AG08395 (cell line): ENCODE measurements at places on chromosomes 3 and 15.
A peak's percentile ranks its signal among the peaks of the same experiment; 100 is the strongest.

- peak; percentile 3 for DNase-seq
Measured at GRCh38 chr3:168467115-168467714, 371.5 kb upstream of the GOLIM4 start.

DNA sequence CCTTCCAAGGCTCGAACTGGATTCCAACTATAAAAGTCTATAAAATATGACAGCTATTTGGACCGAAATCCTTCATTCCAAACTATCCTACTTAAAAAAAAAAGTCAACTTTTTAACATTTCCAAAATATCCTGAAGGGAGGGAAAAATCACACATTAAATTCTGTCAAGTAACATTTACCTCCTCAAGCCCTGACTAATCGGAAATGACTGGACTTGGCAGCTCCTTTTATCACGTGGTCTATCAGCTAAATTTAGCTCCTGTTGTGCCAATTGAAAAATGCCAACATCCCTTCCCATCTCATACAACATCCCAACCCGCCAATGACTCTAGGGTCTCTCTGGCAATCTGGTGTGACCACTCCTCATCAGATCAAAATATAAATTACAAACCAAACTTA is 297.9 kb downstream of the FHIT start:
- DNase-seq = no peak

- DNase-seq = no peak
Measured at GRCh38 chr3:123432832-123433523, 15.9 kb downstream of the ADCY5 start.

- DNase-seq = no peak
Measured at GRCh38 chr15:60278879-60279278, 118.9 kb downstream of the ANXA2 start.

DNA sequence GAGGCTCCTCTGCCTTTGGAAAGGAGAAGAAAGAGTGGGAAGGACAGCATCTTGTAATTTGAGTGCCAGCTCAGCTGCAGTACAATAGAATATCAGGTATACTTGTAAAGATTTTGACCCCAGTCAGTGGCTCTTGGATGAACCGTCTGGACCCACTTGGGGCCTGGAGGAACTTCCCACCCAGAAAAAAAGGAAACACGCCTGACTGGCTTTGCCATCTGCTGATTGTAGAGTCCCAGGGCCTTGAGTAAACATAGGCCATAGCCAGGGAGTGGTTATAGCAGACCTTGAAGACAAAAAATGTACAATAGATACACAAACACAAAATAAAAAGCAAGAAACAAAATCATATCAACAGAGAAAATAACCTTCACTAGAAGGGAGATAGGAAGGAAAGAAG is 112.1 kb downstream of the GOLIM4 start:
- no peak for DNase-seq

- no peak for DNase-seq
Measured at GRCh38 chr3:195160908-195161434, 110.0 kb downstream of the XXYLT1 start.

DNA sequence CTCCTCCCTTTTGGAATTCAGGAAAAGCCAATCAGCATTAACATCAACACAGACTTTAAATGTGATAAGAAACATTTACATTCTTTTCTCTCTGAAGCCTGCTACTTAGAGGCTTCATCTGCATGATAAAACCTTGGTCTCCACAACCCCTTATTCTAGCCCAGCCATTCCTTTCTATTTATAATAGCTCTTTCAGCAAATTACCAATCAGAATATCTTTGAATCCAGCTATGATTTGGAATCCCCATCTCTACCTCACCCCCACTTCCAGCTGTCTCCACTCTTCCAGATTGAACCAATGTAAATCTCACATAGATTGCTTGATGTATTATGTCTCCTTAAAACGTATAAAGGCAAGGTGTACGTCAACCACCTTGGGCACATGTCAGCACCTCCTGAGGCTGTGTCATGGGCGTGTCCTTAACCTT is 139.7 kb downstream of the TUSC7 start:
- no peak for DNase-seq

DNA sequence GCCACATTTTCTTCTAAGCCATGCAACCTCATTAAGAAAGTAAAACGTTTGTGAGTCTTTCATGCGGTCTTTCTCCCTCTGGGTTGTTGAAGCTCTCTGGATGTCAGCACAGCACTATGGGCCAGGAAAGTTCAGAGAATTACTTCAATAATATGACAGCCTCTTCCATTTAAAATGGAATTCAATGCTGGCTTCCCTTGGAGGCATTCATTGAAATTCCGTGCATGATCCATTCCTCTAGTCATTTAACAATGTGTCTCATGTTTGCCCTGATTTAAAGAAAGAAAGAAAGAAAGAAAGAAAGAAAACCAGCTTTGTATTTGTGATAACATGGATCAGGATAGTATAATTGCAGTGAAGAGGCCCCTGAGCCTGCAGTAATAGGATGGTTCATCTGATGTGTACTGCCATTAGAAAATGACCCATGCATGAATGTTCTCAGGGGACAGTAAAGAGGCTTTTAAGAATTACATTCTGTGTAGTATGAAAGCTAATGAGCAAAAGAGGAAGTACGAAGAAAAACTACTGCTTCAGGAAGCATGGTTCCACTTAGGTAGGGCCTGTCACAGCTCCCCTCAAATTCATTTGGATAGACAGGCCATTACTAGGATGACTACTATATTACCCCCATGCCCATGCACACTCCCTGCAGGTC is 146.0 kb downstream of the ARPP21 start:
- no peak for DNase-seq

- no peak for DNase-seq
Measured at GRCh38 chr3:50161320-50161719, 6.2 kb downstream of the SEMA3F start.

- no peak for DNase-seq
Measured at GRCh38 chr3:28853830-28854229, 427.0 kb upstream of the RBMS3 start.

DNA sequence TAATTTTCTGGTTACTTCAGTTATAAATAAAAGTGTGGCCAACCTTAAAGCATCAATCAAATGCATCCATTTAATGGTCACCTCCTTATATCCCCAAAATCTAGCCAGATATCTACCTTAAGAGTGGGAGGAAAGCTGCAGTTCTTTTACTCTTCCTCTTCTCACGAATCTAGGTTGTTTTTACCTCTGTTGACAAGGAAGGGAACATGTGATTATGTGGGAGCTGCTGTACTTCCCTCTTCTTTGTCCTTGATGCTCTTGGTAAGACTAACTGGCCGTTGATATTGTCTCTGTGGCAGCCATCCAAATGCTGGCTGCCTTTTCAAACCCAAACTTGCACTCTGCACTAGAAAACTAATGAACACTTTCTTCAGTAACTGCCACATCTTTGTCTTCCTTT is 275.3 kb upstream of the CADM2 start:
- no peak for DNase-seq

DNA sequence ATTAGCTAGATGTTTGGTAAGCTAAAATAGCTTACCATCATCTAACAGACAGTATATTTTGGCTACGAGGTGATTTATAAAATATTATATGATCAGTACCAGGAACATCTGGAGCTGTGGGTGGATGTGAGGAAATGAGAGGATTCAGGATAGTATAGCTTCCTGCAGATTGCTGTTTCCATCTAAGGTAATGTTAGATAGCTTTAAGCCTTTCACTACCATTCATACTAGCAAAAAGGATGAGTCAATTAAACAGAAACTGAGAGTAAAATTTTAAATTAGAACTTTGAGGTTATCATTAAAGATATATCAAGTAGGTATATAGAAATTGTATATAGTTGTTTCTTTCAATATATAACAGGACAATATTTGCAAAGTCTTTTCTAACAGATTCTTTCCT is 8.0 kb downstream of the ZBTB20 start:
- no peak for DNase-seq

GRCh38 chr15:88391006-88391405 is 76.2 kb downstream of the MRPL46 start:
- no peak for DNase-seq

- no peak for DNase-seq
Measured at GRCh38 chr3:32303977-32304881, 65.7 kb downstream of the CMTM8 start.

- no peak for DNase-seq
Measured at GRCh38 chr3:122101646-122102045, 46.5 kb downstream of the CD86 start.

- DNase-seq = no peak
Measured at GRCh38 chr3:42799376-42799775, 4.9 kb downstream of the HIGD1A start.

- DNase-seq = no peak
Measured at GRCh38 chr3:29334706-29335105, 53.8 kb downstream of the RBMS3 start.

- no peak for DNase-seq
Measured at GRCh38 chr15:86001200-86001599, 78.5 kb upstream of the AGBL1 start.

DNA sequence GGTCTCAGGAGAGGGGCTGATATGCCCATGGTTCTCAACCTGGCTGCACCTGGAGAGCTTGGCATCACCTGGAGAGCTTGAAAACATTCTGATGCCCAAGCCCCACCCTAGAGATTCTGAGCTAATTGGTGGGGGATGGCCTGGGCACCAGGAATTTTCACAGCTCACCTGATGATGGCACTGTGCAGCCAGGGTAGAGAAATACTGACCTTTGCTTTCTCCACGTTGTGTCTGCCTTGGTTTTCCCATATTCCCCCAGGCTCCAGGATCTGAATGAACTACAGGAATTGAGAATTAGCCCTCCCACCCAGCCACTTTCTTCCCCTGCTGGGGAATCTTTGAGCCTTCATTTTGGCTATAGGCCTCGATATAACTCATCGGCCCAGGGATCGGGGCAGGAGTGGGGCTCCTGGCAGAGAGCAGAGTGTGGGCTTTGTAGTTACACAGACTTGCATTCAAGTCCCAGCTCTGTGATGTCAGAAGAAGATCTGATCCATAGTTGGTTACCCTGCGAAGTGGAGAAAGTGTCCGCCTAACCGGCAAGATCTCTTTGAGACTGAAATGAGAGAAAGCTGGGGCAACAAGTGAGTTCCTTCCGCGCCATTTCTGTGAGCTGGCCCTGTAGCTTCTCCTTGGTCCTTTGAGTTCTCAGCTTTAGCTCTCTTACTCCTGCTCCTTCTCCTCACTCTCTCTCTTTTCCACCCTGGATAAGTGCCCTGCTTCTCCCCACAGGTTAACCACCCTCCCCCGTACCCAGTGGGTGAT is 33.1 kb upstream of the UBE2Q2 start:
- peak; percentile 29 for DNase-seq

- DNase-seq = no peak
Measured at GRCh38 chr3:17730318-17730967, 12.0 kb downstream of the TBC1D5 start.

GRCh38 chr3:156834435-156834834 is 8.3 kb downstream of the LEKR1 start:
- no peak for DNase-seq

GRCh38 chr15:62150445-62150844 is 14.6 kb downstream of the C2CD4B start:
- DNase-seq = no peak

DNA sequence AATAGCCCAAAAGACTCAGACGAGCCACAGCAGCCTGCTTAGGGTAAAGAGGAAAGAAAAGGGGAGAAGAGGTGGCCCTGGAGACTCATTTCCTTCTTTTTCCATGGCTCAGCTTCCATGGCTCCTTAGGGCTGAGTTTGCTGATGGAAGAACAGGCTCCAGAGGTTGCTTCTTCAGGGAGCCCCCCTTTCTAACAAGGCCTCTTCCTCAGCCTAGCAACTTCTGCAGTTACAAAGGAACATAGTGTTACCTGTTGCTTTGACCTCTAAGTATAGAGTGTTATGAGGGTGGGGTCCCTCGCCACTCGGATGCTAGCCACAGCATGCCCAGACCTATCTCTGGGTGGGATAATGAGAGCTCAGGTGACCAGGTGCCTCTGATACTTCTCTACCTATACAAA is 43.2 kb upstream of the SPESP1 start:
- no peak for DNase-seq

- DNase-seq = no peak
Measured at GRCh38 chr15:72423256-72423655, 25.2 kb downstream of the TMEM202 start.

- no peak for DNase-seq
Measured at GRCh38 chr3:129749692-129750091, 143.2 kb upstream of the PLXND1 start.

DNA sequence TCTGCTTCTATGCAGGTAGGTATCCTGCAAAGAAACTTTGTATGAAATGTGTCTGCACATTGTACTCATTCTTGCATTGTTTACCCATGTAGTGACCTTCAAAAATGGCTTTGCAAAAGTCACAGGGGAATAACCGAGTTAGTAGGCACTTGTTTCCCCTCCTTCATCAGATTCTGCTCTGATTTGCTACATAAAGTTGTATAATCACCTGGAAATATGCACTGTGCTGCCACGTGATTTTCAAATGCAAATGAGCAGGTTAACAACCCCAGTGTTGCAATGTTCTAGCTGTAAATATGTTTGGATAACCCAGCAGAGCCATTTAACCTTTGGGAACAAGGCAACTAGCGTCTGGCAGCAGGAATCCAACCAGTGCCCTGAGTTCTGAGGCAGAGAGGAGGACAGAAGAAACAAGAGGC is at the start of gene KNG1:
KNG1 (plus strand) TSS at position 321 of the 419 bp plus-strand sequence. CDS start 184 bp downstream, outside the sequence.
- no peak for DNase-seq

- DNase-seq = no peak
Measured at GRCh38 chr3:83968356-83968755, 990.4 kb upstream of the CADM2 start.

GRCh38 chr3:183878071-183878470 is 6.6 kb downstream of the PARL start:
- no peak for DNase-seq

DNA sequence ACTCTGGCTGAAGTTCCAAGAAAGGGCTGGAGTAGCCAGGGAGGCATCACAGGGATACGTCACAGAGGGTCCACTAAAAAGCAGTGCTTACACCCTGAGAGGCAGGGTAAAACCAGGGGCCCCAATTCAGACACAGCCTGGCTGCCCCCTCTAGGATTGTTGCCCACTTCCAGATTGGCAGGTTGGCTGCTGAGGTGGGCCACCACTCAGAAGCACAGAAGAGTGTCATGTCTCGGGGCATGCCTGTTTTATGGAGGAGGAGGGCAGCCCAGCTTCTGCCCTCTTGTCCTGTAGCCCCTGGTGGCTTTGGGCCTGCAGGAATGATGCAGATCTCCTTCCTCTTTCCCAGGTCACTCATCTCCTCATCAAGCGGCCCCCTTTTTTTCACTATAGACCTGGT is 24.0 kb downstream of the NOX5 start:
- no peak for DNase-seq

- no peak for DNase-seq
Measured at GRCh38 chr3:142243134-142243533, 17.7 kb upstream of the GK5 start.

DNA sequence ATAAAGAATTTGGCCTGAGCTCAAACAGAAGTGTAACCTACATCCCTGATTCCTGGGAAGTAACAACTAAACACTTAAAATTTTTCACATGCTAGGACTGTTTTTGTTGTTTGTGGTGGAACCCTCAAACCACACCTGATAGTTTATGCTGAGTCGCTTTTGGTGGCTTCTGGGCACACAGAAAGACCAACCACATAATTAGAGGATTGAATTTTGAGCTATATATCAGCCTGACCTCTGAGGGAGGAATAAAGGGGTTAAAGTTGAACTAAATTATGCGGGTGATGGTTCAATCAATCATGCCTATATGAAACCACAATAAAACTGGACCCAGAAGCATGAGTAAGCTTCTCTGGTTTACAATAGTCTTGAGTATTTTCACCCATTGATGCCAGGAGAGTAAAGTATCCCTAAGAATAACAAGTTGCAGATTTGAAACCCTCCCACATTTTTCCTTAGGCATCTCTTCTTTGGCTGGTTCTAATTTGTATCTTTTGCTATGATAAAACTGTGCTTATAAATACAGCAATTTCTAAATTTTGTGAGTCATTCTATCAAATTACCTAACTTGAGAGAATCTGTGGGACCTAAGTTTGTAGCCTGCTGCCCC is 1304.5 kb upstream of the GBE1 start:
- no peak for DNase-seq

- no peak for DNase-seq
Measured at GRCh38 chr3:177683586-177683985, 486.3 kb upstream of the TBL1XR1 start.
